Breast epithelium (tissue), 4 donors: ENCODE measurements at places on chromosomes 16 and 17. TPM values are rescaled to one million over a fixed set of nuclear protein-coding genes. Genes with fewer than 3 reads are reported as not detected.

- no peaks in the 10 kb centered on the region for H3K27me3 ChIP-seq
- no peak for DNase-seq
- H3K27ac ChIP-seq, result no peak overlapping the region
- H3K4me1 ChIP-seq, result no peaks in the 10 kb centered on the region
Measured at GRCh38 chr16:7025616-7026190, 306.9 kb upstream of the RBFOX1 start.

DNA sequence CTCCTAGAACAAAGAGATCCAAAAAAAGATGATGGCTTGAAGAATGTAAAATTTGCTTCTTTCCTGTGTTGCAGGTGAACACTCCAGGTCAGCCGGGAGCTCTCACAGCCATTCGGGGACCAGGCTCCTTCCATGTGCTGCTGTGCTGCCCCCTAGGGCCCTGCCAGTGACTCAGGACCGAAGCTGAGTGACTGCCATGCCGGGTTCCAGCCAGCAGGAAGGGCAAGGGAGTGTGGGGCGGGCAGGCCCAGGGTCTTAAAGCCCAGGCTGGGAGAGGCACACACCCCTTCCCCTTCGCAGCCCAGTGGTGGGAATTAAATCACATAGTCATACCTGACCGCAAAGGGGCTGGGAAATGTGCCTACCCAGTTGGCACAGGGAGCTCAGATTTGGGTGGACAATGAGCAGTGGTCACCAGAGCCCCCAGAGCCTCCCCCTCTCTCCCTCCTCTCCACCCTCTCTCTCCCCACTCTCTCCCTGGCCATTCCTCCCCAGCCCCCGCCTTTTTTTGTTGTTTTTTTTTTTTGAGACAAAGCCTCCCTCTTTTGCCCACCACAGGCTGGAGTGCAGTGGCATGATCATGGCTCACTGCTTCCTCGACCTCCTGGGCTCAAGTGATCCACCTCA, 11.5 kb downstream of the EPOP start:
- DNase-seq, result no peak
- no peak overlapping the region for H3K27ac ChIP-seq
- H3K27me3 ChIP-seq, result no peaks in the 10 kb centered on the region

- peaks cover 10% of the 10 kb centered on the region for H3K4me1 ChIP-seq
- no peaks in the 10 kb centered on the region for H3K36me3 ChIP-seq
- H3K27me3 ChIP-seq, result peaks cover 64% of the 10 kb centered on the region
- no peak overlapping the region for H3K27ac ChIP-seq
- DNase-seq, result no peak
- no peak overlapping the region for H3K4me3 ChIP-seq
Measured at GRCh38 chr17:82372249-82373071, 895 bp downstream of the UTS2R start.

GRCh38 chr17:75755205-75755901, 9.6 kb downstream of the GALK1 start:
- H3K4me3 ChIP-seq, result no peak overlapping the region
- H3K4me1 ChIP-seq, result peaks cover 5% of the 10 kb centered on the region

- no peaks in the 10 kb centered on the region for H3K36me3 ChIP-seq
- H3K27me3 ChIP-seq, result peaks cover 3% of the 10 kb centered on the region
- peak overlapping the region; percentile 81 for H3K4me3 ChIP-seq
- DNase-seq, result no peak
Measured at GRCh38 chr16:54932737-54933254, 2.1 kb downstream of the IRX5 start.

DNA sequence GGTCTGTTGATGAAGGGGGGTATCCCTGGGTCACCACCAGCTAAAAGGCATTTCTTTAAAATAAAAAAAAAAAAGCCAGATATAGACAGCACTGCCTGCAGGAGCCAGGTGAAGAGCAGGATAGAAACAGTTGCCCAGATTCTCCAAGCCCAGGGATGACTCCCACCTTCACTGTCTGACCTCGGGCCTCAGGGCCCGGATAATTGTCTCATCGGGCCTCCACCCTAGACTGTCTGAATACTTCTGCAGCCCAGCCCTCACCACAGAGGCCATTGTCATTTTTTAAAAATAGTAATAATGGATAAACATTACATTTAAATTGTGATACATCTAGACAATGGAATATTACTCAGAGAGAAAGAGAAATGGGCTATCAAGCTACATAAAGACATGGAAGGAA, 92.8 kb upstream of the TNRC6C start:
- no peak overlapping the region for H3K27ac ChIP-seq
- H3K27me3 ChIP-seq, result no peaks in the 10 kb centered on the region
- H3K4me3 ChIP-seq, result no peak overlapping the region
- no peaks in the 10 kb centered on the region for H3K36me3 ChIP-seq
- no peaks in the 10 kb centered on the region for H3K4me1 ChIP-seq

DNA sequence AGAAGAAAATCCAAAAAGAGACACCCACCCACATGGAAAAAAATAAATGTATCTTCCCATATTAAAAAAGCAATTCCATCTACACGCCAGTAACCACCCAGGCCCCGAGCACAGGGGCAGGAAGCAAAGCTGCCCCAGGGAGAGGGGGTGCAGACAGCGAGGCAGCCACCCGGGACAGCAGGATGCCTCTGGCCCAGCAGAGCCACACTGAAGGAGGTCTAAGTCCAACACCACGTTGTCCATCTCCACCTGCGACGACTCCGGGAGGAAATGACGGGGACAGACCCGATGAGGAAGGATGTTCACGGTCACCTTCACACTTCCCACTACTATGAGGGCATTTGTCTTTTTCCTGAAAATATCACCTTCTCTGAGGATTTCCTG, 14.4 kb upstream of the CYTH1 start:
- H3K4me3 ChIP-seq, result no peak overlapping the region
- no peaks in the 10 kb centered on the region for H3K27me3 ChIP-seq
- no peaks in the 10 kb centered on the region for H3K4me1 ChIP-seq
- DNase-seq, result no peak
- H3K27ac ChIP-seq, result no peak overlapping the region

- DNase-seq, result no peak
- no peak overlapping the region for H3K27ac ChIP-seq
- no peak overlapping the region for H3K4me3 ChIP-seq
- H3K27me3 ChIP-seq, result no peaks in the 10 kb centered on the region
- H3K4me1 ChIP-seq, result no peaks in the 10 kb centered on the region
- no peaks in the 10 kb centered on the region for H3K36me3 ChIP-seq
Measured at GRCh38 chr17:216625-217024, 35.2 kb upstream of the DOC2B start.

Gene DDX52
- total RNA-seq, result 15.8 TPM

Gene POLR2C
- 129 TPM for total RNA-seq

Gene KRT32
- 0.33 TPM for total RNA-seq

Gene ZG16
- not detected for total RNA-seq
